HCEC 1CT (cell line): ENCODE measurements at places on chromosomes 16 and 17.

DNA sequence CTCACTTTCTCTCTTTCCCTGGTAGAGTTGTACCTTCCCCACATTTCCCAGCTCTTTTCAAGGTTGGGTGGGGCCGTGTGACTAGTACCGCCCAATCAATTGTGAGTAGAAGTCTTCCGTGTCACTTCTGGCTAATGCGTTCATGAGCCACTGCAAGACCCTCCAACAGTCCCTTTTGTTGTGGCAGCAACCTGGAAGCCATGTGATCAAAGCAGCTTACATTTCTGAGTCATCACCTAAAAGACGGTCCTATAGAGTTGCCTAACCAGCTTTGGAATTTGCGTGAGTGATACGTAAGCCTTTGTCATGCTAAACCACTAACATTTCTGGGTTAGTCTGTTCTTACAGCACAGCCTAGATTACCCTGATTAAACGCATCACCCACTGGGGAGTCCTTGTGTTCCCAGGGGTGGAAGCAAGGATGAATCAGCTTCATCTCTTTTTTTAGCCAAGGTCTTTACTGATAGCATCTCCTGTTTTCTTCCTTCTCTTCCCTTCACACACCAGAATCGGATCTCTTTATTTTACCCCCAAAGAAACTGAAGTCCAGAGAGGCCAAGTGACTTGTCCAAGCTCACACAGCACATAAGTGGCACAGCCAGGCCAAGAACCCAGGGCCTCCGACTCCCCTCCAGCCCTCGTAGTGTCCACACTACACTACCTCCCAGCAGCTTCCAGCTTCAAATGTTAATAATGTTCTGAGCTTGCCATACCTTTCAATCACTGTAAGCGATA, 366.3 kb upstream of the XYLT1 start:
- peak; percentile 19 for DNase-seq

GRCh38 chr17:17146786-17147406, 59.2 kb downstream of the PLD6 start:
- no peak for DNase-seq

DNA sequence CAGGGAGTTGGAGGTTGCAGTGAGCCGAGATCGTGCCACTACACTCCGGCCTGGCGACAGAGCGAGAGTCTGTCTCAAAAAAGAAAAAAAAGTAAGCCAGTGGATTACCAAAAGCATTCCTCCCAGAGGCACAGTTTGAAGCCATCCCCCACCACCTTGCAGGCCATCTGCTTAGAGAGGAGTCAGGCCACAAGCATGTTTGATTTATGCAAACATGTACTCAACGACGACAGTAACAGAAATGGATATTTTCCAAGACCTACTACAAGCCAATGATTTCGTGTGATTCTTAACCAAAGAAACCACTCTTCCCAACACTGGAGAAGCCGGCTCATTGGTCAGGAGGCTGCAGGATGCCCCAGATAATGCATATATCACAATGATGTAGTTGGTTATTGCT, 34.8 kb downstream of the MYH13 start:
- DNase-seq: no peak

GRCh38 chr17:16943541-16944333, 28.2 kb downstream of the TNFRSF13B start:
- DNase-seq: no peak

GRCh38 chr17:82376042-82376730, 4.6 kb downstream of the UTS2R start:
- DNase-seq: no peak

GRCh38 chr17:47990962-47991731, 20.2 kb downstream of the CDK5RAP3 start:
- peak; percentile 62 for DNase-seq

DNA sequence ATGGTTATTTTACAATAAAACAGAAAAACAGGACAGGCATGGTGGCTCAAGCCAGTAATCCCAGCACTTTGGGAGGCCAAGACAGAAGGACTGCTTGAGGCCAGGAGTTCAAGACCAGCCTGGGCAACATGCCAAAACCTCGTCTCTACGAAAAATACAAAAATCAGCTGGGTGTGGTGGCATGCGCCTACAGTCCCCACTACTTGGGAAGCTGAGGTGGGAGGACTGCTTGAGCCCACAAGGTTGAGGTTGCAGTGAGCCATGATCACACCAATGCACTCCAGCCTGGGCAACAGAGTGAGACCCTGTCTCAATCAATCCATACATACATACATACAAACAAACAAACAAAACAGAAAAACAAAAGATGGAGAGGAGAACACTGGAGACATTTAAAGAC, 45.6 kb downstream of the USP31 start:
- no peak for DNase-seq

- no peak for DNase-seq
Observed at GRCh38 chr17:64270885-64271284, 7.8 kb upstream of the TEX2 start.

GRCh38 chr17:14330492-14330962, 29.6 kb downstream of the HS3ST3B1 start:
- DNase-seq: no peak

DNA sequence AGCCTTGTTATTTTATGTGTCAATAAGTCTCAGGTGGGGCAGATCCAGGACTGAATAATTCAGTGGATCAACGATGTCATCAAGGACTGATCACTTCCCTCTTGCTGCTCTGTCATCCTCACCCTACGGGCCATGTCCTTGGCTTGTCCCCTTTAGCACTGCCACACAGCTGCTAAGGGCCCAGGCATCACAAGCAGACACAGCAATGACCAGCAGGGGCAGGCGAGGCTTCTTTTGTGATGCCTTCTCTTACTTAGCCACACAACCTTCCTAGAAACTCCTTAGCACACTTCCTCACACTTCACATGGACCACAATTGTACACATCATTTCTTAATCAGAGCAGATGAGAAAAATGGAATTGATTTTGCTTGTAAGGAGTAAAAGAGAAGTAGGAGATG, 356.3 kb upstream of the SOX9 start:
- peak; percentile 12 for DNase-seq

DNA sequence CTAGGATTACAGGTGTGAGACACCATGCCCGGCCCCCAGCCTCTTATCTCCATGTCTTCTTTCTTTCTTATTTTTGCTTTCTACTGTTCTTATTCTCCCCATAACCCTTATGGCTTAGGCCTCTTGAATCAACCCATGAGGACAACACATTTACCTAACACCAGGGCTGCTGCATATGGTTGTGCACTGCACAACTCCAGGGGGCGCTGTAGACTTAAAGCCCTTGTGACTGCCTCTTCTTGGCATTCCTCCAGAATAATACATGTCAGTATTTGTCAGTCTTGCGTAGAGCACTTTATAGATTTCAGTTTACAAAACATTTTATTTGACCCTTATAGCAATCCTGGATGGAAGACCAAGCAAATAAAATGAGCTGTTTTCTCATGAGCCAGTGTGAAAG, 225.0 kb upstream of the SALL1 start:
- DNase-seq: no peak

DNA sequence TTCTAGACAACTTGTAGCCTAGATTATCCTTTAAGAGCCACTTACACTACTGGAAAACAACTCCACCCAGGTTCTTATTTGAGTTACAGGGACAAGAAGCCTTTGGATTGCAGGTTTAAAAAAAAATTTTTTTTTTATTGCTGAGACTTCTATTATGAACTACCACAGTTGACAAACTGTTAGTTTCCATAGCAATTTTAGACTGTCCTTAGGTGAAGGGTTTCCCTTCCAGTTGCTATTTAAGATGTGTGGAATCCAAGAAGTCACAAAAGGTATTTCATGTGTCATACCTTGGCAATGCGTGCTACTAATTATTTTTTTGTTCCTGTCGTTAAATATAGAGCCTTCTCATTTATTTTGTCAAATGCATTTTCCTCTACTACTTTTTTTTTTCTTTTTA, 253.2 kb downstream of the PRKCA start:
- no peak for DNase-seq

DNA sequence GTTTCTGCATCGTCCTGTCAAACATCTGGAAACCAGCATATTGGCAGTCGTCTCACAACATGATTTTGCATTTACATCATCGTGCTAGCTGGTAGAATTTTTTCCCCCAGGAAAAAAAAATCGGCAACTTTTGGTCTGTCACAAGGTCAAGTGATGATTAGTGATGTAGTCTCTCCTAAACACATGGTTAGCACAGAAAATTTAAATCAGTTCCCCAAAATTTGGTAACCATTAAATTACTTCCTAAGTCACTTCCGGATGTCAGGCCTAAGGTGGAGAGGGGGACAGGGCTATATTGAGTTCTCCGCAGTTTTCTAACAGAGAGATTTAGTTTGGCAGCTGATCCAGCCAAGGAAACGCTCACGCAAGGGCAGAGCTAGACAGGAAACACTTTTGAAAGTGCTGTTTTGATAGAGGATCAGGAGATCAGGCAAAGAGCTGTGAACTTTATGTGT, 271.0 kb upstream of the TBX2 start:
- DNase-seq: peak; percentile 38

- no peak for DNase-seq
Observed at GRCh38 chr16:12470311-12471229, 333.1 kb downstream of the CPPED1 start.

DNA sequence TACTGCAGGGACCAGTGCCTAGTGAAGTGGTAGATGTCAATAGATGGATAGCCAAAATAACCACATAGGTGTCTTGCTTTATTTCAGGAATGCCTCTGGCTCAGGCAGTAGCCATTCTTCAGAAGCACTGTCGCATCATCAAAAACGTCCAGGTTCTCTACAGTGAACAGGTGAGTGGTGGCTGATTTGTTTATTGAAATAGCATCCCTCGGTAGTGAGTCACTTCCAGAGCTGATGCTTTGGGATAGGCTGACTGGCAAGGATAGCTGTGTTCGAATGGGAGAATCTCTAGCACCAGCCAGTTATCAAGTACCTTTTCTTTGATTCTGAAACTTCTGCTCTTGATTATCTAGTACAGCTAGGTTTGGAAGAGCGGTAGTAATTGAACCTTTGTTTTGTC, 10.3 kb downstream of the PHAF1 start:
- no peak for DNase-seq

DNA sequence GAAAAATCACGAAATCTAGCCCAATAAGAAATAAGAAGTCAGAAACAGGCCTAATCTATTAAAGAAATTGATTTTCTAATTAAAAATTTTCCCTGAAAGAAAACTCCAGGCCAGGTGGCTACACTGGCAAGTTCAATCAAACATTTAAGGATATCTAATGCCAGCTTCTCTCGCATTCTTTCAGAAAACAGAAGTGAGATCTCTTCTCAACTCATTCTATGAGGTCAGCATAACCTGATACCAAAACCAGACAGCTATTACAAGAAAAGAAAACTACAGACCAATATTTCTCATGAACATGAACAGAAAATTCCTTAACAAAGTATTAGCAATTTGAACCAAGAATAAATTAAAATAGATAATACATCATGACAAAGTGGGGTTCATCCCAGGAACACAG, 52.4 kb downstream of the AXIN2 start:
- no peak for DNase-seq

DNA sequence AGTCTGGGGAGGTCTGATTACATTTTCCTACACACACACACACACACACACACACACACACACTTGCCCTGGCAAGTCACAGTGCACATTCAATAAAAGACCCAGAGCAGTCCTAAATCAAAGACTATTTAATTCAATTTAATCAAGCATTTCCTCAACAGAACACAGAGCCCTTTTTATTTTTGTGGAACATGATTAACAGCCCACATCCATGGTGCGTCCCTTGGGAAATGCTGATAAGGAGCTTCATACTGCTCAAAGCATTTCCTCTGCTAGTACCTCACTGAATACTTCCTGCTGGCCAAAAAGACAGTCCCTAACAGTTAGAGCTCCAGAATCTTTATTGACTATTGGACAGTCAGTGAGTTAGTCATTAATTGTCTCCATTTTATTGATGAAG, 43.1 kb upstream of the MYH10 start:
- no peak for DNase-seq

DNA sequence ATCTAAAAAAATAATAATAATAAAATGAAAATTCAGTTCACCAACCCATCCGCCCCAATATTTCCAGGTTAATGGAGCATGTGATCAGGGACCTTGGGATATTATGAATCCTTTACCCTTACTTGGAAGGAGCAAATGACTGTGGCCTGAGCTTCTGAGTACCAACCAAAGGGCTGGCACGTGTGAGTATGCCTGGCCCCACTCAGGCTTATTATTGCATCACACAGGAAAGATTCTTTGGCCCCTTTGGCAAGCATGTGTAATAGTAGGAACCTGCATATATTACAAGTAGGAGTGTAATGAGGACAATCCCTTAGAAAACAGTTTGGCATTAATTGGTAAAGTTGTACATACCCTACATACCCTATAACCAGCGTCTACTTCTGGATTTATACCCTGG, 7.2 kb upstream of the C17orf78 start:
- DNase-seq: no peak

- DNase-seq: no peak
Observed at GRCh38 chr17:30375661-30376060, 3.1 kb upstream of the CPD start.

- no peak for DNase-seq
Observed at GRCh38 chr17:33258296-33258695, 34.8 kb downstream of the ASIC2 start.

- DNase-seq: no peak
Observed at GRCh38 chr17:76091526-76092286, 11.9 kb downstream of the EXOC7 start.

GRCh38 chr17:50518384-50519023, 10.3 kb downstream of the MYCBPAP start:
- DNase-seq: no peak

DNA sequence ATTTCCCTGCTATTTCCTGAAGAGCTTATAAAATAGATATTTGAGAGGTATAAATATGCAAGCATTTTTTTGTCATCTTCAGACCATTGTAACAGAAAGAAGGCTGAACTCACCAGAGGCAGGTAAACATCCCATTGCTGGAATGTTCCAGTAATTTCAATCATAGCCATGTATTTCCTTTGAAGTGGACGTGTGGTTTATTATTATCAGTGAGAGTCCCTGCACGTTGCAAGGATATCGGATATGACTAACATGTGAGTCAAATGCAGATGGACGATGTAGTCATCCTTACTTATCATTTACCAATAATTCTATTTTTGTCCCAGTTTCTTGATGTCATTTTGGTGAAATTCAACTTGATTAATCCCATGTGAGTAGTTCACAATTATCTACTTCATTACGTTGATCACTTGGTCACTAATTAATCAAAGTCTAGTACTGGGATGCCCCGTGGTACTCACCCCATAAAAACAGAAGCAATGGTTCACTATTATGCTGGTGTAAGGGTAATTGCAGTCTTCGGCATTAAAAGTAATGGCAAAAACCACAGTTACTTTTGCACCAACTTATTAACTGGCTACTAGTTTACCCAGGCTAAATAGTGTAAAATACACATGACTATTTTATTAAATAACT, 89.5 kb downstream of the VAT1L start:
- DNase-seq: peak; percentile 93

- no peak for DNase-seq
Observed at GRCh38 chr17:67970783-67971182, 25.5 kb downstream of the C17orf58 start.
